ENCODE measurements at places on chromosomes 13 and 19.

DNA sequence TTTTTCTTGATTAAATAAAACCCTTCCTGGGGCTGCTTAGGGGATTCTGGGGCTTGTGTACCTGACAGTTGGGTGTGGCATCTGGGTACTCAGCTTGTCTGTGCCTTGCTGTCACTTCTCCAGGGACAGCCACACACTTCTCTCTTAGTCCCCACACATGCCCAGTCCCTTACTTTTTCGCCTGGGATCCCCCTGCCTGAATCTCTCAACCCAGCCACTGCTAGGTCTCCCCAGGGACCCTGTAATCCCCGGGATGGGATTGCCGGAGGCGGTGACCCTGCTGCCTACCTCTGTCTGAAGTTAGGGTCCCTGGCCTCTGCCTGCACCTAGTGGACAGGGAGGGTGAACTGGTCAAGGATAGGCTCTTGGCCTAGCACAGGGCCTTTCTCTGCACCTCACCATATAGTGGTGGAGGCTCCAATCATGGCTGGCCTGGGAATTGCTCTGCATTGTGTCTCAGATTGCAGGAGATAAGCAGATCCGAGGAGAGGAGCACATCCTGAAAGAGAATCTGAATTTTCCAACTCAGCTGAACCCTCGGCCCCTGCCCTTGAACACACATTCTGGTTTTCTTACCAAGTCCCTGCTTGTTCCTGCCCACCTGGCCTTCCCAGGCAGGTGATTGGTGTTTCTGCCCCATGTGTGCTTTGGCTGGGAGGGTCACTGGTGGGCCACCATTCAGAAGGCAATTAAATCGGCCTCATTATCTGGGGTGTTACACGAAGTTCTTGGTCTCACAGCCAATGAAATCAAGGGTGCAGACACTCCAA is 8.7 kb upstream of the ZNF492 start:
- DNase-seq, result no peak

DNA sequence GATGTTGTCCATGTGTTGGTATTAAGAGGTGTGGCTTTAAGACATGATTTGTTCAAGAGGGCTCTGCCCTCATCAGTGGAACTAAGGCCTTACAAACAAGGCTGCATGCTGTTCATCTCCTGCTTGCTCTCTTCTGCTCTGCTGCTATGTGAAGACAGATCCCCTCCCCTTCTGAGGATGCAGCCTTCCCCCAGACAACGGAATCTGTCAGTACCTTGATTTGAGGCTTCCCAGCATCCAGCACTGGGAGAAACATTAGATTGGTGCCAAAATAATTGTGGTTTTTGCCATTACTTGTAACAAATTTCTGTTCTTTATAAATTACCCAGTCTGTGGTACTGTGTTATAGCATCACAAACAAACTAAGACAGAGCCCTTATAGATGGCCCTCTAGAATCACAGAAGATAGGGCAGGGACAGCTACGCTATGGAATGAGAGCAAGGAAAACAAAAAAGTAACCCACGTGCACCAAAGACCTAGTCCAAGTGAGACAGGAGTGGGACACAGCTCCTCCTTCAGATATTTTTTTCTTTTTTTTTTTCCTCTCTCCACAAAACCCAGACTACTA is 151.5 kb upstream of the RXFP2 start:
- DNase-seq, result no peak

DNA sequence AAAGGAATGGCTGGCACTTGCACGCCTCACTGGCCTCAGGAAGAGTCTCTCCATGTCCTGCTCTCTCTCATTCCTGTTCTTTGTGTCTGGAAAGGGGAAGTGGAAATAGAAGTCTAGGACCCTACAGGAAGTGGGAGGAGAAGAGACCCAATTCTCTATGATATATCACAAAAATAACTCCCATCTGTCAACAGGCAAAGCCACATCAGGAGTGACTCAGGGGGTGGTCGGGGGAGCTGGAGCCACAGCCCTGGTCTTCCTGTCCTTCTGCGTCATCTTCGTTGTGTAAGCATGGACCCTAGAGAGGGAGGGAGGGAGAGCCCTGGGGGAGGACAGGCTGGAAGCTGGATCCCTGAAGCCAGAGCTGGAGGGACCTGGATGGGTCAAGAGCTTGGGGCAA is 3.0 kb downstream of the SIGLEC9 start:
- DNase-seq, result no peak

DNA sequence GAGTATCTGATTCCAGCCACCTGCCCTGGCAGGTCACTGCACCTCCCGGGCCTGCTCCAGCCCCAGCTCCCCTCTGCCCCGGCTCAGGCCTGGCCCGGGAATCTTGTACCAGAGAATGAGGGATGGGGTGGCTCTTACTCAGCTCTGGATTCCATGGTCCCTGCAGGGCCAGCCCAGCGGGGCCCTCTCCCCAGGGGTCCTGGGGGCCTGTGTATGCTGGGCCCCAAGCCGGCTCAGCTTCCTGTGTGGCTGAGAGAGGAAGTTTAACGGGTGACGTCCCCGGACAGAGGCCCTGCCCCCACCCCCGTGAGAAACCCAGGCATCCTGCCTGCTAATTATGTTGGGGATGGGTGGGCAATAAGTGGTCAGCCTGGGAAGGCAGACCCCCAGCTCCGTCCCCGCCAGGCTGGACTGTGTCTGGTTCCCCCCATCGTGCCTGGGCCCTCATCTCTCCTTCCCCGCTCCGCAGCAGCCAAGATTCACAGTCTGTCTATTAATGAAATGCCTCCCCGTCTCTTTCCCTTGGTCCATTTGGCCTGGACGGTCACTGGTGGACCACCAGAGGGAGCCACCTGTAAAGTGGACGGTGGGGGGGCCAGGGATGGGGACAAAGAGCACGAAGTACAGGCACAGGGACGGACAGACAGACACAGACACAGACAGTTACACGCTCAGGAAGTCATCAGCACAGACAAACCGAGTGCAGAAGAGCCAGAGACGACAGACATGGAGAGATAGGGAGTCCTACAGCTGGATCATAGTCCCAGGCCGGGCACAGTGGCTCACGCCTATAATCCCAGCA is at the start of gene DENND1C:
DENND1C (minus strand) TSS at position 247 of the 802 bp plus-strand sequence; CDS start at position 155, 92 bp downstream.
- DNase-seq, result peak; percentile 83

- DNase-seq, result no peak
Measured at GRCh38 chr13:43363156-43363953, 340.0 kb downstream of the DNAJC15 start.

DNA sequence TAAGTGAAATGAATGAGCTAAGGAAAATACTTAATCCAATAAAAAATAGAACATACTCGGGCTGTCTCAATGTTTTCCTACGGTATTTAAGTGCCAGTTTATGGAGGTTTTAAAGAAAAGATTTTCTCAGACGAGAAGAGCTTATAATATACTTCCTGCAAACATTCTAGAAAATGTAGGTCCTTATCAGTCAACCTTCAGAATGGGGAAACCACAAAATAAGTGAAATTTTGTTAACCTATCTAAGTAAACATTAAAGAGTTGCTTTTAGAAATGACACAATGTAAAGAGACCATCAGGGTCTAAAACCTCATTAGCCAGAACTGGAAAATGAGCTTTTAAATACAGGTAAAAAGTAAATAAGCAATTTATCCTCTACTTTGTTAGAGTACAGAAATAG is 12.1 kb downstream of the MIR17HG start:
- DNase-seq, result no peak

- no peak for DNase-seq
Measured at GRCh38 chr19:16559780-16560276, 12.4 kb downstream of the SLC35E1 start.

- DNase-seq, result no peak
Measured at GRCh38 chr19:5567360-5567969, at the start of gene TINCR. TINCR (minus strand) TSS chr19:5567953.

DNA sequence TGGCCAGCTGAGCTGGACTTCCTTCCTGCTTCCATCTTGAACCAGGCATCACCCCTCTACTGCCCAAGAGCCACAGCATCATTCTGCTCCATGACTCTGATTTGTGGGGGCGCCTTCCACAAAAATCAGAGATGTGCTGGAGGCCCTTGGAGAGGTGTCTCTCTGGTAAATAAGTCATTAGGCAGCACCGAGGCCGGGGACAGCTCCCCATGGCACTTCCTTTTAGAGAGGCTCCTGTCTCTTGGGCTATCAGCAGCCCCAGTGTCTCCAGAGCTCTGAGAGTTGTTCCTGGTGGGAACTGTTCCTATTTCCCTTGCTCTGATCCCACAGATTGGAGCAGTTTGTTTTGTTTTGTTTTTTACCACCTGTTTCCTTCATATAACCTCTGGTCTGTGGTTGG is 19.9 kb downstream of the NWD1 start:
- no peak for DNase-seq

GRCh38 chr19:34260771-34261173 is 6.4 kb downstream of the GARRE1 start:
- DNase-seq, result no peak

DNA sequence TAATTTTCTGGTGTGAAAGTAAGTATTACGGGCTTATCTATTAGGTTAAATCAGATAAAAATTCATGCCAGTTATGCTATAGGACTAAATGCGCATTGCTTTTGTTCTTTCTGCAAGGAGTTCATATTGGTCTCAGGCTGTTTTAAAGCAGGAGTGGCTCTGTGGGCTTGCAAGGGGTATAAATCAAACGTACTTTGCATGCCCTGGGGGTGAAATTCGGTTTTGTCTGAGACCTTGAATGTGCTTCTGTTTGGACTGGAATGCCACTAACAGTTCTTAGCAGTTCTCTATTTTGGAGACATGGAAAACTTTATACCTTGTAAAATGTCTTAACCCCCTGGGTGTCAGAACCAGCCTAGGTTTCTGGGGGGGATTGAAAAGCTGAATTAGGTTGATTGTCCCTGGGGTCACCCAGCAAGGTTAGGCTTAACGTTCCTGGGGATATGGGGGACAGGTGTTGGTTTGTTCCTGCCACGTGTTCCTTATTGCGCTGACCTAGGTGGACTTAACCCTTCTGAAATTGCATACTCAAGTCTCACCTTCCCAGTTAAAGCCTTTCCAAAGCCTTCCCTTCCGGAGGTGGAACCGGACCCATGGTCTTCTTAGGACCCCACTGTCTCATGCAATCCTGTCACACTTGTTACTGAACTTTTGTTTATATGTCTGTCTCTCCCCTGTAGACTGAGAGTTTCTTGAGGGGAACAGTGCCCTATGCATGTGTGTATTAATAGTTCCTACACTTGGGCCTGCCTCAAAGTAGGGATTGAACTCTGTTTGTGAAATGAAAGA is 182.2 kb downstream of the LMO7 start:
- DNase-seq, result no peak

GRCh38 chr13:67754012-67754411 is 523.9 kb upstream of the PCDH9 start:
- no peak for DNase-seq

DNA sequence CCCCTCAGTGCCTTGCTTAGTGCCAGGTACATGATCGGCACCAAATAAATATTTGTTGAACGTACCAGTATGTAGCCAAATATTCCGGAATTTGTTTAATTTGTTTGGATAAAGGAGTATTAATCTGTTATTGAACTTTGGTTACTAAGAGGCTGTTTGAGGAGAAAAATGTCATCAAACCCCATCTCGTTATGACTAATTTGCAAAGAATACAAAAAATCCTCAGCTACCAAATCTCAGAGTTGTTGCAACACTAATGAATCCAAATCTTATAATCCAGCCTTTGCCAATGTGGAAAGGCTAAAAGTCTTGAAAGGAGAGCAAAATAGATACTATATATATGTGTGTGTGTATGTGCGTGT is 79.5 kb downstream of the KLF5 start:
- no peak for DNase-seq

DNA sequence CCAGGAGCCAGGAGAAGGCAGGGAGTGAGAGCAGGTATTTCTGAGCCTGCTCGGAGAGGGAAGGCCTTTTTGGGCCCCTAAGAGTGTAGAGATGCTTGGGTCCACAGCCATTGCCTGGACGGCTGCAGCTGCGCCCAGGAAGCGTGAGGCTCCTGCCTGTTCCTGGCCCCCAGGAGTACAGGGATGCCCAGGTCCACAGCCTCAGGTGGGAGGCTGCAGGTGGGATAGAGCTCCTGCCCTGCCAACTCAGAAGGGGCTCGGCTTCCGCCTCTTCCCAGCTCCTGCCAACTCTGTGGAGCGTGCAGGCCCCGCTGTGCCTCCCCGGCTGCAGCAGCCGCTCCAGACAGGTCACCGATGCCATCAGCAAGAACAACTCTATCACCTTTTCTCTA is 351.0 kb upstream of the PCDH20 start:
- DNase-seq, result no peak

DNA sequence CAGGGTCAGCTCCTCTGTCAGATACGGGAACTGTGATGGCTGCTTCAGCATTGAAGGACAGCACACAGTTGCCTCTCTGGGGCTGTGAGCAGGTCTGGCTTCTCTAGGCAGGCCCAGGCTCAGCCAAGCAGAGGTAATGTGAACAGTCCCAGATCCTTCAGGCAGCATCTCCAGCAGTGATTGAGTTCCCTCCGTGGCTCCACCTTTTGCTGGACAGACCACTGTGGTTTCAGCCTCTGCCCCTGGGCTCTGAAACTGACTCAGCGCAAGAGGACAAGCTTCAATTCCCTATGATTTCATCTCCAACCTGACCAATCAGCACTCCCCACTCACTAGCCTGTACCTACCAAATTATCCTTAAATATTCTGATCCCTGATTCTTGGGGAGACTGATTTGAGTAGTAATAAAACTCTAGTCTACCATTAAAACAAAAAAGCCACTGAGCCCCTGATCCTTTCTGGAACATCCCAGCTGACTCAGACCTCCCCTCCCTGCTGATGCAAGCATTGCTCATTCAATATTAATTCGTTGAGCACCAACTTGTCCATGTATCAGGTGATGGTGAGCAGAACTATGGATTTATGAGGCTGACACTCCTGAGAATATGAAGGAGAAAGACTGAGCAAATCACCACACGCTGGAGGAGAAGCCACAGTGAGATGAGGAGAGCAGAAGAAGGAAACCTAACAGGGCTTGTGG is 16.7 kb downstream of the GSX1 start:
- no peak for DNase-seq

- DNase-seq, result peak; percentile 49
Measured at GRCh38 chr13:44768239-44768638, 192.1 kb upstream of the TSC22D1 start.

DNA sequence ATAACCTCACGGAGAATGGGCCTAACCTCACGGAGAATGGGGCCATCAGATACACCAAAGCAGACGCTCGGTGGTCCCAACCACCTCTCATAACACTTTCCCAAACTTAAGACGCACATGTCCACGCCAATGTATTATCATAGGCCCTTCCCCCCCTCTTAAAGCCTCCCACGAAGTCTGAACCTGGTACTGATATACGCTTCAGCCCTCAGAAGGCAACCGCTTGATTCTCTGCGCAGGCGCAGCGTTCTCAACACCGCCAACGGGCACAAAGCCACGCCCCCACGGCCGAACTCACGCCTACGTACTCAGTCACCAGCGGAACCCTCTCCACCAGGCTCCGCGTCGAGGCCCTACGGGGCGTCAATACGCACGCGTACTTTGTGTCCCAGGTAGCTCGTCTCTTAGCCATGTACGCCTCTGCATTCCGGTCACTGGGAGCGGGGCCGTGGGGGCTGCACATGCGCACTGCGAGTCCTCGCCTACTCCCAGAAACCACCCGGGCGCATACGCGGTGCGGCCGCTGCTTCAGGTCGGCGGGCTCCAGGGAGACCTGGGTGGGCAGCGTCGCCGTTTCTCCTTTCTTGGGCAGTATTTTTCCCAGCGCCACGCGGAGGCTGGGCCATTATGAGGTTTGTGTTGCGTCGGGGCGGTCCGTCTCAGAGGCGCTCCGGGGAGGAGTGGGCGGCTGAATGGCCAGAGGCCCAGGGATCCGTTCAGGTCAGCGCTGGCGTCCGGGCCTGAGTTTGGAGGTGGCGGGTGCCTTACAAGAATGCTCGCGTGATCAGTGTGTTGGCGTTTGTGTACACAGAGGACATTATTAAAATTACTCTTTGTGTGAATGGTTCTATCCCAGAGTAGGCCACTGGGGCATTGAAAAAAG is 25.3 kb downstream of the ZNF582 start:
- peak; percentile 72 for DNase-seq
